ENCODE measurements at places on chromosomes 7 and 10.

GRCh38 chr7:153942036-153942435, 110.2 kb upstream of the DPP6 start:
- no peak for DNase-seq

- no peak for DNase-seq
These were observed 92.4 kb downstream of the TMEM106B start for GRCh38 chr7:12303495-12303894.

DNA sequence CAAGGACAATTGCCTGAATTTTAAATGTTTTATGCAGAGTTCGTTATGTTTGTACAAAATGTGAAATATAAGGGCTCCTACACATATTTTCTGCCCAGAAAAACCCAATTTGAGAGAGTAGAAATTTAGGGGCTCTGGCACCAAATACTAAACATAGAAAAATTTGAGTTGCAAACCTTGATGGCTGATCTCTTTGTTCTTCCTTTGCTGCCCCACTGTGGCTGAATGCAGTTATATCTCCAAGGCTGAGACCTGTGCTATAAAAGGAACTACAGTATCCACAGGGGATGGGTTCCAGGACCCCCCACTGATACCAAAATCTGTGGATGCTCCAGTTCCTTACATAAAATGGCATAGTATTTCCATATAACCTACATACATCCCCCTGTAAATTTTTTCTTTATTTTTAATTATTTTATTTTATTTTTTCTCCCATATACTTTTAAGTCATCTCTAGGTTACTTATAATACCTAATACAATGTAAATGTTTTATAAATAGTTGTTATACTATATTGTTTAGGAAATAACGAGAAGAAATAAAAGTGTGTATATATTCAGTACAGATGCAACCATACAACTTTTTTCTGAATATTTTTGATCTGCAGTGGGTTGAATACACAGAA, 22.5 kb downstream of the CFAP43 start:
- no peak for DNase-seq

DNA sequence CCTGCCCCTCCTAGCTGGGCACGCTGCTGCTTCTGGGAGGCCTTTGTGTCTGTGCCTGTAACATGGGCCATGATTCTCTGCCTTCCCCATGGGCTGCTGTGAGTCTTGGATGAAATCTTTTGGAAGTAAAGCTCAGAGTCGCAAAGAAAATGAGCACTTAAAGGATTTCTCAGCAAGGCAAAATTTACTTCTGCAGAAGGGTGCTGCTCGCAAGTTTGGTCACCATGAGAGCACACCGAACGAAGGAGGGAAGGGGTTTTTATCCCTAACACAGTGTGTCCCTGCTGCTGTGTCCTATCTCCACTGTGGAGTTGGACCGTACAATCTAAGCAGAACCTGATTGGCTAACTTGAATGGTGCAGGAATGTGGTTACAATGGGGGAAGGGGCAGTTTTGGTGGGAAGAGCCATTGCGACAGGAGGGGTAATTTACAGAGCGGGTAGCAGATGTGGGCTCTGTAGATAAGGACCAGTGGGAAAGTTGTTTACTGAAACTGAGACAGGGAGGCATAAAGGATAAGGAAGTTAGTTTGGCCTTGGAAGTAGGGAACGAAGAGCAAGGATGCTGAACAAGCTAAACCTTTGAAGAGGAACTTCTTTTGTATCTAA, 57.5 kb downstream of the FANK1 start:
- DNase-seq, result no peak

- no peak for DNase-seq
These were observed 5.3 kb downstream of the MEOX2 start for GRCh38 chr7:15681186-15681585.

DNA sequence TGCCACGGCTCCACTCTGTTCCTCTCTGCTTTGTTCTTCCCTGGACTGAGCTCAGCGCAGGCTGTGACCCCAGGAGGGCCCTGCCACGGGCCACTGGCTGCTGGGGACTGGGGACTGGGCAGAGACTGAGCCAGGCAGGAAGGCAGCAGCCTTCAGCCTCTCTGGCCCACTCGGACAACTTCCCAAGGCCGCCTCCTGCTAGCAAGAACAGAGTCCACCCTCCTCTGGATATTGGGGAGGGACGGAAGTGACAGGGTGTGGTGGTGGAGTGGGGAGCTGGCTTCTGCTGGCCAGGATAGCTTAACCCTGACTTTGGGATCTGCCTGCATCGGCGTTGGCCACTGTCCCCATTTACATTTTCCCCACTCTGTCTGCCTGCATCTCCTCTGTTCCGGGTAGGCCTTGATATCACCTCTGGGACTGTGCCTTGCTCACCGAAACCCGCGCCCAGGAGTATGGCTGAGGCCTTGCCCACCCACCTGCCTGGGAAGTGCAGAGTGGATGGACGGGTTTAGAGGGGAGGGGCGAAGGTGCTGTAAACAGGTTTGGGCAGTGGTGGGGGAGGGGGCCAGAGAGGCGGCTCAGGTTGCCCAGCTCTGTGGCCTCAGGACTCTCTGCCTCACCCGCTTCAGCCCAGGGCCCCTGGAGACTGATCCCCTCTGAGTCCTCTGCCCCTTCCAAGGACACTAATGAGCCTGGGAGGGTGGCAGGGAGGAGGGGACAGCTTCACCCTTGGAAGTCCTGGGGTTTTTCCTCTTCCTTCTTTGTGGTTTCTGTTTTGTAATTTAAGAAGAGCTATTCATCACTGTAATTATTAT, 1.2 kb downstream of the CLDN4 start:
- DNase-seq, result no peak

DNA sequence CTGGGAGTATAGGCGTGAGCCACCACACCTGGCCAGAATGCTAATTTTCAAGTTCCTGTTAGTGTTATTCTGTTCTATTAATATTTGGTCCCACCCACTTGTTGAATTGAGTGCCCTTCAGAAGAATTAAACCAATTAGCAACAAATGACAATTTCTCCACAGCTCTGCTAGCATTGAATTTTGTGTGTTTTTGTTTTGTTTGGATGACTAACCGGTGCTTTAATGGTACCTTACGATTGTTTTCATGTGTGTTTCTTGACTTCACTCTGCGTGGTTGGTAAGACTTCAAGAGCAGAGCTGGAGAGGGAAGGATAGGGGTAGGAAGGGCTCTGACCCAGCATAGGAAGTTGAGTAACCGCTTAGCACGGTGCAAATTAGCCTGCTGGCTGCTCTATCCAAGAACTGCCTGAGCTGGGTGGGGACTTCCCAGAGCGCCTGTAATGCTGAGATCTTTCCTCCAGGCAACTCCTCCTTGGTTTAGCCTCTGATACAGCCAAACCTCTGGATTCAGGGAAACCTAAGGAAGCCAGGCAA, 4.6 kb downstream of the ARPC1B start:
- DNase-seq, result peak; percentile 95

GRCh38 chr10:49083261-49083660, 32.1 kb downstream of the VSTM4 start:
- DNase-seq, result no peak

DNA sequence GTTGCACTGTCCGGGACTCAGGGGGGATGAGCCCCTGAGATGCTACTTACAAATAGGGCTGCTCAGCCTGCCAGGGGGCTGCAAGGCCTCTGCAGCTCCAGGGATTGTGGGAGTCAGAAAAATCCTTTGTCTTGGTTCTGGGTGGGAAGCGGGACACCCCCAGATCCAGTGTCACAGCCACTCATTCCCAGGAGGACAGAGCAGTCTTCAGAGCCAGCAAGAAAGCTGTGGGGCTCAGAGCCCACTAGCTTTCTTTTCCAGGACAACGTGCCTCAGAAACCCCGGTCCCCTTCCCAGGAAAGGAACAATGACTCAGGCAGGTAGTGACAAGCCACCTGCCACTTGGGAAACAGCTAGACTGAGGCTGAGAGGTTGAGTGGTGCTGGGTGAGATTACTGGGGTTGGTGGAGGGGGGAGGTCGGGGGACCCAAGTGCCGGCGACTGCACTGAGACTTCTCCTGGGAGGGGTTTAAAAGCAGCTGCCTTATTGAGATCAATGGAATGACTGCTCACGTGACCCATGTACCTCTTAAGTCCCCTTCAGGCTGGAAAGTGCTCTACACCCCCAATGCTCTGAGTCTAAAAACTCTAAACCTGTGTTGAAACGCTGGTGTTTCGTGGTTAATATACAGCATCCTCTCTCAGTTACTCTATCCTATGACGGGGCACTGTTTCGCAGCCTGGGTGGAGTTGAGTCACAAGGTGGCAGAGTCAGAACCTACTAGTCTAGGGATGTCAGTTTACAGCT, 123.6 kb downstream of the UBE2H start:
- DNase-seq, result no peak

DNA sequence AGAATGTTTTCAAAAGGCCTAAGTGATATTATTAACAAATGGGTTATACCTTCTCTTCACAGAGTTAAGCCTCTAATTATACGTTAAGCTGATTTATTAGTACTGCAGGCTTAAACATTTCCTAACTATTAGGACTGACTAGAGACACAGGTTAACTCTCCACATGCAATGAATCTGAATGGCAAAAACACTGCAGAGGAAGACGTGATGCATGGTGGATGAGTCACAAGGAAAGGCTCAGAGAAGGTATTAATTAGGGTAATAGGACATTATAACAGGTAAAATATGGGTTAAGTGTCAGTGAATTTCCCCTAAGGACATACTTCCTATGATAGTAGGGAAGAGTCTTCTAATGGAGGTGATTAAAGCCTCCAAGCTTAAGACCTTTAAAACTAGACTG, 24.7 kb upstream of the SEM1 start:
- DNase-seq, result no peak

GRCh38 chr7:36283181-36283580, 106.5 kb upstream of the ANLN start:
- no peak for DNase-seq

DNA sequence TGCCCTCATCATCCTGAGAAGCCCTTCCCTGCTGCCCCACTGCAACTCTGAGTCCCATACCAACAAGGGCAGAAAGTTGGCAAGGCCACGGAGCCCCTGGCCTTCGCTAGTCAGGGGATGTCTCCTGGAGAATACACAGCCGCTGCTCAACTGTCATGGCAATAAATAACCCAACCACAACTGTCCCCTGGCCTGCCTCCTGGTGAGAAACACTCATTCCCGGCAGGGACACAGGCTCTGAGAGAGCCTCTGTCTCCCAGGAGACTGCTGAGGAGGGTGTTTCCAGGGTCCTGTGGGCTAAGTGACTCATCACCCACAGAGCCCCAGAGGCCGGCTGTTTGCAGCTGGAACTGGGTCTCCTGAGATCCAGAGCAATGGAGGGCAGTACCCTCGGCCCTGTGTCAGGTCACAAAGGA, 354.1 kb downstream of the TNS3 start:
- no peak for DNase-seq

DNA sequence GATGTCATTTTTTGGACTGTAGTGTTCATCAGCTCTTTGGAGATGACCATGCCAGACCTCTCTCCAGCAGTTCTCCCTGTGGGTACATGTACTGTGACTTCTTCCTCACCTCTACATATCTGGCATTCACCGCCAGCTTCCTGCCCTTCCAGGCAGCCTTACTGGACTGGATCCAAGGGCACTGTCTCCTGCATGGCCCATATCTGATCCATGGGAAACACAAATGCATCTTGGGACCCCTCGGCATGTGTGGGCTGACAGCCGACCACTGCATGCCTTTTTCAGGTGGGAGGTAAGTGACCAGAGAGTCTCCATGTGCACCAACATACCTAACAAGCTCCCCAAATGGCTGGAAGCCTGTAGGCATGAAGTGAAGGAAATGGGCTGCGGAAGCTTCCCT, 3.9 kb upstream of the BLVRA start:
- DNase-seq, result no peak

DNA sequence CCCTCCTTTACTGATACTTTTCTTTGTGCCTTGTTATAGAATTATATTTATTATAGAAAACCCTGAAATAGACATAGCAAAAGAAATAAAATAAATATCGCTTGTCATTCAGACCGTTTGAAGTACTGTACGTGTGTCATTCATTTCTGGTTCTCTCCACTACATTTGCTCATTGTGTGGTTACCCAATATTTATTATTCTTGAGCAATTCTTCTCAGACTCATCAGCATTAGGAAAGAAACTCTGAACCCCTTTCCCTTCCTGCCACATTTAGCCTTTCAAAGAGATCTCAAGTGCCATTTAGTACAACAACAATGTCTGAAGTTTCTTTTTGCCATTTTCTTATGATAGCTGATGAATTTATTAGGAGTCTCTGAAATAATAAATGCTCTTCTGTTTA, 154.1 kb downstream of the KIAA1217 start:
- no peak for DNase-seq

GRCh38 chr7:16697507-16698199, 51.7 kb downstream of the BZW2 start:
- DNase-seq, result no peak

- DNase-seq, result no peak
These were observed 10.8 kb upstream of the GATA3 start for GRCh38 chr10:8043569-8044306.
